SK-N-SH treated with all-trans-retinoic acid at 6 μM for 48 hours (cell line): ENCODE measurements at places on chromosomes 5 and 9.

GRCh38 chr9:116849721-116850120, 162.6 kb downstream of the TRIM32 start:
- ATAC-seq: no peak

- no peak for ATAC-seq
Observed at GRCh38 chr9:89388868-89389177, 70.5 kb downstream of the SECISBP2 start.

- ATAC-seq: no peak
Observed at GRCh38 chr9:83000765-83001164, 62.2 kb downstream of the RASEF start.

DNA sequence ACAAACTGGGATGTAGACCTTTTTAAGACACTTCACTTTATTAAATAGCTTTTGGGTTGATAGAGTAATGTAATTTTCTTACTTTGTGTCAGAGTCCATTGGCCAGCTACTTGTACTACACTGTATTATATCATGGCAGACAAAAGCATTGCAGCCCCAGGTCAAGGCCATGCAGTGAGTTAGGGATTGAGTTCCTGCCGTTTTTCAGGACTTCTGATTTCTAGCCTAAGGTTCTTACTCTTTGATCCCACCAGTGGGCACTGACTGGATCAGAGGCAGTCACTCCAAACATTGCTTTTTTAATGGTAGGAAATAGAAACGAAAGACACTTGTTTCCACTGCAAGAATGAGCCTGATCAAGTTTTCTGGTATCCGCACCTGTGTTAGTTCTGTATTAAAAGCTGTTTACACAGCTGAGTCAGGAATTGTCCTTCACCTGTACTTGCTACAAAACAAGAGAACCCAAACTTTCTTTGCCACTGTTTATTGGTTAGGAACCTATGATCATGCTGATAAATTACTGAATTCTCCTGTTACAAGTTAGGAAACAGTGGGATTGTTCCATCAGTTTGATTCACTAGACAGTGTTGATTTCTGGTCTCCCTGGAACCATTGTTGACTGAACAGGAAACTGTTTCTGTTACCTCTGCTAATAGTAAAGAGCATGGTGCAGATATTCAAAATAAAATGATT, 22.1 kb downstream of the LRRC70 start:
- no peak for ATAC-seq

DNA sequence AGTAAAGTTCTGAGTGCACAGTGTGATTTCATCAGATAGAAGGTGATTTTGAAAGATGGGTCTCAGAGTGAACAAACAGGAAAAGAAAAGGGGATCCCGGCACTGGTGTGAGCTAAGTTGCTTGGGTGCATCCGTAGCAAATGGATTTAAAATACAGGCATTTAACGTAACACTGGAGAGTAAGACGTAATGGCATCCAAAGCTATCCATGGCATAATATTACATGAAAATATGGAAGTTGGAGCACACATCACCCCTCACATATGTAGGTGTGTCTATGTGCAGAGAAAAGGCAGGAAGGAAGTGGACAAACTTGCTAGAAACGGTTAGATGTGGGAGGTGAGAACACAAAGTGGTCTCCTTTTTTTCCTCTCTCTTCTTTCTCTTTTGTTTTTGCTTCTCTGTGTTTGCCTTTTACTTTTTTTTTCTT, 38.2 kb upstream of the SEMA4D start:
- no peak for ATAC-seq

- peak; percentile 48; the same call in 1 of the 3 replicates for ATAC-seq
Observed at GRCh38 chr5:8585230-8586018, 716.5 kb downstream of the MTRR start.

DNA sequence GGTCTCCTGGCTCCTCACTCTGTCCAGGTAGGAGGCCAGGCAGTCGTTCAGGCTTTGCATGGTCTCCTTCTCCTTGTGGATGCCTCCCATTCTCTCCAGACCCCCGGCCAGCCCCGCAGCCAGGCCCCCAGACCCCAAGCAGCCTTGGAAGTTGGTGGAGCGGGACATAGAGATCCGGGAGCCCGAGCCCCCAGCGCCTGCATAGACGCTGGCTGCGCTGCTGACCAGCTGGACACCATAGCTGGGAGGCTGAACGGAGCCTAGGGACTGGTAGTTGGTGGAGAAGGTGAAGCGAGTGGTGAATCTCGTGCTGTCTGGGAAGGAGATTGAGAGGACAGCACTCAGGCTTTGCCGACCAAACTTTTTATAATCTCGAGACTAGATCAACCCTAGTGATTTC, 35.9 kb downstream of the FOXI1 start:
- ATAC-seq: no peak

DNA sequence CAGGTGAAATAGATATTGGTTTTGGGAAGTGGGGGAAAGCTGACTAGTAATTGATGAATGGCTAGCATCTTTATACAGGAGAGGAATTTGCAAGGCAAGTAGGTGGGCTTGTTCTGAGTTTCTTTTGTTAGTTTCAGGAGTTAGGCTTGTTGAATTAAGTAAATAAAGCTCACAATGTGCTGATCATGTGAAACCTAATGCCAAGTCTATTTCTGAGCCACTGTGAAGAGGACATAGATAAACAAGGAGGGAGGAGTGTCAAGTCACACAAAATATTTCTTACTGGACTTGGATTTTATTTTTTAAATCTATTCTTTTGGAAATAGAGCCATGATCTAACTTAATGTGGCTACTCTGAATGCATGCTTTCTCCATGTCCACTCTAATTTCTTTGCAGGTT, 19.9 kb downstream of the GDA start:
- no peak for ATAC-seq

- ATAC-seq: no peak; the same call in 2 of the 3 replicates
Observed at GRCh38 chr5:53422539-53422938, 57.9 kb upstream of the FST start.

- ATAC-seq: no peak
Observed at GRCh38 chr5:62199792-62200716, 106.0 kb upstream of the KIF2A start.

DNA sequence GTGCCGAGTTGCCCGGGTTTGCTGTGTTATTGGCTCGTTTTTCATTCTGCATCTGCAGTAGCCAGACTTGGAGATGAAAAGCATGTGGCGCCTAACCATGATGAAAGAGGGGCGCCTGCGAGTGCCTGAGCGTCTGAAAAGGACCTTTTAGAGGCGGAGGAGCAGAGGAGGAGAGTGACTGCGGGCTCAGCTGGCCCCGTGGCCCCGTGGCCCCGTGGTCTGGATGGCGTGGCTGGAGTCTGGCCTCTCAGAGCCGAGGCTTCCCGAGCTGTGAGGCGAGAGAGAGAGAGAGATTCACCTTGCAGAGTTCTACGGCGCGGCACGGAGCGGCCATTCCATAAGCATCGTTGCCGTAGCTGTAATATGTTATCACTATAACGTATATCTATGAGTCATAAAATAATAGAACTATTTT, 55.3 kb upstream of the RNU6ATAC start:
- ATAC-seq: no peak

- peak; percentile 72 for ATAC-seq
Observed at GRCh38 chr5:127820910-127821553, 117.8 kb downstream of the CCDC192 start.

GRCh38 chr5:95620030-95620869, at the start of gene GPR150:
Gene GPR150 (plus strand): TSS chr5:95620087. CDS start chr5:95620276, 189 bp downstream.
- ATAC-seq: peak; percentile 77

- ATAC-seq: no peak
Observed at GRCh38 chr5:93294199-93294598, 286.8 kb downstream of the NR2F1-AS1 start.

- ATAC-seq: no peak
Observed at GRCh38 chr5:159422361-159422760, 92.1 kb upstream of the IL12B start.

DNA sequence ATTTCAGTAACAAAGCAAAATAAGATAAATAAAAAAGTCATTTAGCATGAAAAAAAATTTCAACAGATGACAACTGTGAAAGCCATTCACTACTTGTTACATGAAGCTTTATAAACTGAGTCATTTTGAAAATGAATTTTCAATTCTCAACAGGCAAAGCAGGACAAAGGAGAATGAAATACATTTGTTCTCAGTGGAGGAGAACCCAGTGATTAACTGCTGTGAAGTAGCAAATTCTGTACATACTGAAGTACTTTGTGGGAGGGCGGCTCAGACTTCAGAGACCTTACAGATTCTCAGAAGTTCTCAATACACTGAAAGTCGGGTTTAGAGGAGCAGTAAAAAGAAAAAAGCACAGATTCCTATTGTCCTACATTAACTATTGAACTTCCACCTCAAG, 21.7 kb downstream of the SKIC3 start:
- no peak for ATAC-seq

DNA sequence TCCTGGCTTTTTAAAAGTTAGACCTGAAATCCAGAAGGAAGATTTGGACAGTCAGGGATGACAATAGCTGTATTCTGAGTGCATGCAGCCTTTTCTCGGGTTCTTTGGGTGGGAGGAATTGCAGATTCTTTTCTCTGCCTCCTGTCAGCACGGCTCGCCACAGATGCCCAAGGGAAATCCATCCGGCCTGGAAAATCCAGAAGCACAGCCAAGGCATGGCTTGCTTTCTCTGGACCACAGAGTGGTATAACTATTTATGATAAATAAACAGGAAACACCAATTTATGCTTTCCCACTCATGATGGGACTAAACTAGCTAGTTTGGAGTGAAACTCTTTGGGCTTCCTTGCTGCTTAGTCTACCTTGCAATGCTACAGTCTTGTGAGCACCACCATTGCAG, 59.1 kb downstream of the C9orf152 start:
- no peak for ATAC-seq

GRCh38 chr9:106796771-106797170, 66.2 kb upstream of the ZNF462 start:
- no peak for ATAC-seq

- no peak for ATAC-seq
Observed at GRCh38 chr5:149901511-149901910, 43.1 kb downstream of the PDE6A start.

GRCh38 chr5:31811210-31811609, 172.3 kb downstream of the PDZD2 start:
- ATAC-seq: peak; percentile 49; the same call in 2 of the 3 replicates

DNA sequence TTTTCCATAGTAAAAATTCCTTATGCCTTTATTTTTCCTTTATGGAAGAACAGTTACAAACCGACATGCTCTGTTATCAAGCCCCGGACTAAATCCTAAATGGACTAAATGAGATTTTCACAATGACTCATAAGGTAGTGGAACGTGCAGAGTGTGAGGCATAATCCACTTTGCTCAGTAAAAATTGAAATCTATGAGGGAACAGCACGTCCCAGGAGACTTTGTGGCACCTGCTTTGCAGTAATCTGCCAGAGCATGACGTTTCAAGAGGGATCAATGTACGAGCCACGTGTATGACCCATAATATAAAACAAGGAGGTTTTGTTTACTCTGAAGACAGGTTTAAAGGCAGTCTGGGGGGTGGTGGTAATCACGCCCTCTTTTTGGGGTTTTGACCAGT, 83.8 kb upstream of the GNA14 start:
- ATAC-seq: peak; percentile 80

- ATAC-seq: no peak
Observed at GRCh38 chr5:136209346-136209910, 16.5 kb upstream of the SMIM32 start.

- peak; percentile 74 for ATAC-seq
Observed at GRCh38 chr5:140175367-140176030, 511 bp downstream of the CYSTM1 start.

- no peak for ATAC-seq
Observed at GRCh38 chr9:114775981-114776380, 29.9 kb downstream of the TNFSF15 start.

GRCh38 chr9:129983891-129984290, 59.1 kb downstream of the FNBP1 start:
- ATAC-seq: no peak

- no peak for ATAC-seq
Observed at GRCh38 chr9:119074017-119074416, 295.2 kb downstream of the BRINP1 start.

DNA sequence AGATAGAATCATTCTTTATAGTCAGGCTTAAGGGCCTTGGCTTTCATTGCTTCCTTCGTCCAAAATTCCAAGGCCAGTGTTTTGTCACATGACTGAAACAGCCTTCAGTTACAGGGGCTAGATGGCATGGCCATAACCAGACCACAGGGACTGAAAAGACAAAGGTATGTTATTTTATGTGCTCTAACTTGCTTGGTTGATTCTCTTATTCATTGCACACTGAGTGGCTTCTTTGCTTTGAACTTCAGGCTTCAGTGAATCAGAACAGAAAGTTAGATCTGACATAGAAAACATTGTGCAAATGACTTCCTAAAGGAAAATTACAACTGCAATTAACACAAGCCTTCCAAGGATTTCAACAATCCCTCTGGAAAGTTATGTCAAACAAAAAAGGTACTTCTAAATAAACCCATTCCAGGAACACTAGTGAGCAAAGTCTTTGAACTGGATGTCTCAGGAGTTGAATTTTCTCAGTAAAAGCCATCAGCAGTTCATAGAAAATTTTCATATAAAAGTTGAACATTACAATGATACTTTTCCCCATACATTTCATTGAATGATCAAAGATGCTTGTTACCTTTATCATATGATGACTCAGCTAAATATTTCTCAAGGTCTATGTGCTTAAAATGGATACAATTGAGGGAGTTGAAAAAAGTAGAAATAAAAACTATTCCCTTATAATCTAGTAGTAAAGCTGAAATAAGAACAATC, 355.3 kb downstream of the TMEM232 start:
- ATAC-seq: no peak

DNA sequence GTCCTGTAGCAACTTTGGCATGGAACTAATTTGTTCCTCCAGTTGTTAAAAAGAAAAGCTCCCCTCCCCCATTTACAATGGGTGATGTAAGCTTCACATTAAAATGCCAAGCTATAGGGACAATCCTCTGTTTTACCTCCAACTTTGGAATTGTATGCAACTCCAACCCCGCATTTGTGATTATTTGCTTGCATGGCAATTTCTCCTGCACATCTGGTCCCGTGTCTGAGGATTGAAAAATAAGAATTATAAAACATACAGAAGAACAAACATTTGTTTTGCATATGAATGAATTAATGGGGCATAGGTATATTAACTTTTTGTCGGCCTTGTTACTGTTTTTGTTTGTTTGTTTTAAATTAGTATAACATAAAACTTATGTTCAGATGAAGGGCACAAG, 17.2 kb downstream of the PCSK1 start:
- ATAC-seq: no peak

DNA sequence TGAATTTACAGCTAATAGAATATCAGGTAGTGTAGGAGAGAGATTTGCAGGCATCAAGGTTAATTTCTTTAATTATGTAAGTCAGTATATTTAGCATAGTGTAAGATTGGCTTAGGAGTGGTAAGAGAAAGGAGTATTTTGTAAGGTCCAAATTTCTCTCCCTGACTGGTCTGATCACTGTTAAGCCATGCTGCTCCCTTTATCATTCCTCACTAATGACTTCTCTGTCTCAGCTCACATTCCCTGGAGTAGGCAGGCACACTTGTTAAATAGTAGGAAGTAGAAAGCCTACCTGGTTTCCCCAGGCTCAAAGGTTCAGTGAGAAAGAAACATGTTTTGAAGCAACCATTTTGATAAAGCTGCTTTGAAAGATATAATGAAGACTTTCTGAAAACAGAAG, 90.7 kb downstream of the SMIM15 start:
- peak; percentile 45 for ATAC-seq

- ATAC-seq: 0 out of 3 replicates have a peak, but pooled peaks have one; percentile 12
Observed at GRCh38 chr9:126719618-126720031, 85.2 kb upstream of the ZBTB43 start.

GRCh38 chr5:75678155-75678554, 39.1 kb downstream of the POC5 start:
- no peak for ATAC-seq

- ATAC-seq: no peak; the same call in 2 of the 3 replicates
Observed at GRCh38 chr5:177477701-177478477, 4.5 kb upstream of the DBN1 start.

- no peak for ATAC-seq
Observed at GRCh38 chr5:145858959-145859358, 13.9 kb downstream of the GRXCR2 start.

GRCh38 chr5:83011985-83012384, 65.2 kb downstream of the TMEM167A start:
- ATAC-seq: no peak
